Lower lobe of right lung (tissue), 2 donors: ENCODE measurements at places on chromosomes 16 and 17. TPM values are rescaled to one million over a fixed set of nuclear protein-coding genes. Genes with fewer than 3 reads are reported as not detected.

The KRTAP4-1 gene
- not detected for total RNA-seq

DNA sequence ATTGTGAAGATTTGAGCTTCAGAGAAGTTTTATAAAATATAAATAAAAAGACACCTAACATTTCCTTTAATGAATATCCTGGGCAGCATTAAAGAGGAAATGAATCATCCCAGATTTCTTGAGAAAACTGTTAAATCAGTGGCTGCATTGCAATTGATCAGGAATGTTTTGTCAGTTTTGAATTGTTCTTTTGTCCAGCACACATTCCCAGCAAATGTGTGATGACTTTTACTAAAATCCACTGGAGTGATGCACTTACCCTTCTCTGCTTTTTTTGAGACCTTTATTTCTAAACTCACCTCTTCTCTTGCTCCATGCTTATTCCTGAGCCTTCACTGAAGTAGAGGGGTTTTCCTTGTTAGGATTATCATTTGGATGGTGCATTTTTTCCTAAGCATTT is 1307.2 kb downstream of the CDH8 start:
- DNase-seq = no peak

- DNase-seq = peak; percentile 86
These were observed 47.0 kb upstream of the AMZ2 start for GRCh38 chr17:68200689-68201417.

- DNase-seq = no peak
These were observed 26.5 kb downstream of the KAT7 start for GRCh38 chr17:49814781-49815529.

GRCh38 chr16:27751233-27751632 is 201.3 kb downstream of the KATNIP start:
- peak; percentile 2 for DNase-seq

- DNase-seq = no peak
These were observed 15.3 kb upstream of the NPTX1 start for GRCh38 chr17:80491478-80492342.

DNA sequence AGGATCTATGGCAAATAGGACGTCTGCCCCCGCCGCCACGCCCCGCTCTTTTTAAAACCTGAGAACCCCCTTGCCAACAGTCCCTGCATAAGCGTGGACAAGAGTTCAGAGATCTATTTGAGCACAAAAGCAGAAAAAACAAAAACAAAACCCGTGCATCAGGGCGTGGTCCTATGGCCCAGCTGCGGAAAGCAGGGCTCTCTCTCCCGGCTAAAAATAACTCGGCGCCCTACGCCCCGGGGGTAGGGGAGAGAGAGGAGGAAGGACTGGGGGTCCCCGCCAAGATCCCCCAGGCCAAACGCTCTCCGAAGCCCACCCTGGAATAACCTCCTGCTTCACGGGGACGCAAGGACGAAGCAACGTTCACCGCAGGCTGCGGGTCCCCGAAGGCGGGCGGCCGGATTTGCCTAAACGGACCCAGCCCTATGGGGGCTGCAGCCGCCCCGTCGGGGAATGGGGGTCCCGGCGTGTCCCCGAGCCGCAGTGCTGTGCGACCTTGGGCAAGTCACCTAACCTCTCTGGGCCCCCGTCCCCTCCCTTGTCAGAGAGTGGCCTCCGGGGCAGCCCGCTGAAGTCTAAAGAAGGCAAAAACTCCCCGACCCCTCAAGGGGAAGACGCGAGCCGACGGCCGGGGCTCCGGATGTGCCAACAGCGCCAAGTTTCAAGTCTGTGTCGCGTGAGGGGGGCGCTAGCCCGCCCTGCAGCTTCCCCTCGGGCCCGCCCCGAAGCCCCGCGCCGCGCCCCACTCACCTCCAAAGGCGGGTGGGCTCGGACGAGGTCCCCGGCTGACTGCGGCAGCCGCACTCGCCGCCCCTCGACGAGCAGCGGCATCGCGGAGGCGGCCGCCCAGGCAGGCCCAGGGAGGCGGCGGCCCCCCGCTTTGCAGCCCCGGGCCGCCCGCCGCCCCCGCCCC is 477 bp downstream of the NTAN1 start:
- peak; percentile 71 for DNase-seq

DNA sequence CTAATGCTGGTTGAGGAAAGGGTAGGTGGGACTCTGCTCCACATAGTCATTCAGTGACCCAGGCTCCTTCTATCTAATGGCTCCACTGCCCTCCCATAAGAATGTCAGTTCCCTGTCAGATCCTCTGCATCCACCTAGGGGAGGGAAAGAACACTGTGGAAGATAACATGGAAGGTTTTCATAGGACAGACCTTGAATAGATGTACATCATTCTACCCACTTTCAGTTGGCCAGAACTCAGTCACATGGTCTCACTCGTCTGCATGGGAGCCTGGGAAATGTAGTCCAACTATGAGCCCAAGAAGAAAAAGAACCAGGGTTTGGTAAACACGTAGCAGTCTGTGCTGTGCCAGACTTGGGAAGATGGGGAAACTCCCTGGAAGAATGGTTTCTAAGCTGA is 27.1 kb upstream of the SCNN1B start:
- DNase-seq = no peak

GRCh38 chr16:8756755-8757154 is 40.7 kb downstream of the TMEM186 start:
- no peak for DNase-seq

The TNFRSF12A gene
- total RNA-seq = 28.8 TPM

GRCh38 chr16:57656342-57656955 is 11.7 kb upstream of the ADGRG3 start:
- DNase-seq = no peak

GRCh38 chr17:4229627-4230541 is 33.9 kb downstream of the ANKFY1 start:
- DNase-seq = no peak

GRCh38 chr16:9040800-9041412 is 50.5 kb upstream of the HAPSTR1 start:
- no peak for DNase-seq

DNA sequence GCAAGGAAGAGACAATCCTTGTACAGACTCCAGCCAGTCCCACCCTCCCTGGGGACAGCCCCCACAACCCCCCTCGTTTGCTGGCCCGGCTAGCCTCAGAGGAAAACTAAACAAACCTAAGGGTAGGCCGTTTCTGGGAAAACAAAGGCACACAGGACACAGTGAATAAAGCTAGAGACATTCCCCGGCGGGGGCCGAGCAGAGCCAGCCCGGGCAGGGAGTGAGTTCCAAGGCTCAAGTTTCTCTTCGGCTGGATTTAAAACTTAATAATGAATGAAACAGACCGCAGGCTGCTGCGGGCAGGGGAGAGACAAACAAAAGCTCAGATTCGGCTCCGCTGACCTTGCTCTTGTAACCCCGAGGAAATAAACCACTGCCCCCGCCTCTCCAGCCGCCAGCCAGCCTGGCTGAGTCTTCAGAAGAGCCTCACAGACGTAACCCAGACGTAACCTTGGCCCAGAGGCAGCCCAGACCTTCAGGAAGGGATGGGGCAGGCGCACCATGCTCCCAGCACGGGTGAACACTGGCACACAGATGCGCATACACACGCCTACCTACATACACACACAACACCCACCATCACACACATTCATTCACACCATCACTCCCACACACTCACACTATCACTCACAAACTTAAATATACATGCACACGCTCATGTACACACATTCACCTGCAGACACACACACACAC is 216.0 kb downstream of the ZNF423 start:
- no peak for DNase-seq

GRCh38 chr16:50517450-50518252 is 30.5 kb upstream of the NKD1 start:
- DNase-seq = no peak

The HAGHL gene
- 15.6 TPM for total RNA-seq

DNA sequence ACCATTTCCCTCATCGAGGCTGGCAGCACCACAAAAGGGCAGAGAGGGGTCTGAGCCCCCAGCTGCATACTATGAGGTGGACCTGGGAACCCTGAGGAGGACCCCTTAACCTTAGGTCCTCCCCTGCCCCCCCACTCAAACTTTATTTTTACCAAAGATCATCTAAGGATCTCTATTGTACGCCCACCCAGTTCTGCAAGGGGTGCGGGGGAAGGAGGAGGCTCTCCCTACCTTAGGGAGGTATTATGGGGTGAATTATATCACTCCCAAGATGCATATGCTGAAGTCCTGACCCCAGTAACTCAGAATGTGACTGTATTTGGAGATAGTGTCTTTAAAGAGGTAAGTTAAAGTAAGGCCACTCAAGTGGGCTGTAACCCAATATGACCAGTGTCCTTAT is 26.8 kb upstream of the EMP2 start:
- DNase-seq = no peak

GRCh38 chr16:22648141-22648540 is 137.4 kb downstream of the NPIPB5 start:
- no peak for DNase-seq

GRCh38 chr17:50892101-50892776 is 26.1 kb upstream of the TOB1 start:
- no peak for DNase-seq

The OR3A3 gene
- total RNA-seq = not detected

DNA sequence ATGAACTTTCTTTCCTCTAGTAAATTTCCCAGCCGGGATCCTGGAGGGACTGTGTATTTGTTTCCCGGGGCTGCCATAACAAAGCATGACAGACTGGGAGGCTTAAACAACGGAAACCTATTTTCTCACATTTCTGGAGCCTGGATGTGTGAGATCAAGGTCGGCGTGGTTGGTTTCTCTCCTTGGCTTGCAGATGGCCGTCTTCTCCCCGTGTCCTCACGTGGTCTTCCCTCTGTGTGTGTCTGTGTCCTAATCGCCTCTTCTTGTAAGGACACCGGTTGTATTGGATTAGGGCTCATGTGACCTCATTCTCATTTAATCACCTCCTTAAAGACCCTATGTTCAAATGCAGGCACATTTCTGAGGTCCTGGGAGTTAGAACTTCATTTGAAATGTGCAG is 22.0 kb upstream of the USP10 start:
- DNase-seq = no peak

DNA sequence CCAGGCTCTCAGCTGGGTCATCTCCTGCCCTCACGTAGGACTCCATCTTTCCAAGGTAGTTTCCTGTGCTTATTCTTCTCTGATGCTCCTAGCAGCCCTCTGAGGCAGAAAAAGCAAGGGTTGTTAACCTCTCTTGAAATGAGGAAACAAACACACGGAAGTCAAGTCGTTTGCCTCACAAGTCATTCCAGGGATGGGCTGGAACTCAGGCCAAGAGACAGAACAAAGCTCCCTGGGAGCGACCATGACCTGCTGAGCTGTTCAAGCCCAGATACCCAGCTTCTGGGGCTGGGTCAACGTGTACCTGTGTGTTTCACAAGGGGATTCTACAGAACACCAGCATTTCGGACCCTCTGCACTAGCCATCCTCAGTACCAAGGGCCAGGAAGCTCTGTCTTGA is 28.1 kb downstream of the SRL start:
- no peak for DNase-seq

GRCh38 chr17:68197091-68197996 is 50.5 kb upstream of the AMZ2 start:
- no peak for DNase-seq

GRCh38 chr16:82776470-82777146 is 149.8 kb downstream of the CDH13 start:
- DNase-seq = no peak

- DNase-seq = no peak
These were observed 13.8 kb upstream of the MC1R start for GRCh38 chr16:89904606-89905510.

DNA sequence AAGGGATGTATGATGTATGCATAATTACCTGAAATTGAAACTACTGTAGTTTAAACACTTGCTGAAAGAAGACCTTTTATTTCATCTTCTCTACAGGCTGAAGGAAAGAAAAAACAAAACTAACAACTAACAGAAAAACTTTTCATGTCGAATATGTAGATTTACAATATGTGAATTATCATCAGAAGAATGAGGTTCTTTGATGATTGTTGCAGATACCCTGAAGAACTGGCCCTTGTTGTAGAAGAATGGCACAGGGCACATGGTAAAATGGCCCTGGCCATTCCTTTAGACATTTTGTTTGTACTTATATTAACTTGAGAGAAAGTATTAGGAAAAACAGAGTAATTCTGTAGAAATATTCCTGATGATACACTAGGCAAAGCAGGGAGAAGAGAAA is 443.8 kb downstream of the MAF start:
- DNase-seq = no peak

DNA sequence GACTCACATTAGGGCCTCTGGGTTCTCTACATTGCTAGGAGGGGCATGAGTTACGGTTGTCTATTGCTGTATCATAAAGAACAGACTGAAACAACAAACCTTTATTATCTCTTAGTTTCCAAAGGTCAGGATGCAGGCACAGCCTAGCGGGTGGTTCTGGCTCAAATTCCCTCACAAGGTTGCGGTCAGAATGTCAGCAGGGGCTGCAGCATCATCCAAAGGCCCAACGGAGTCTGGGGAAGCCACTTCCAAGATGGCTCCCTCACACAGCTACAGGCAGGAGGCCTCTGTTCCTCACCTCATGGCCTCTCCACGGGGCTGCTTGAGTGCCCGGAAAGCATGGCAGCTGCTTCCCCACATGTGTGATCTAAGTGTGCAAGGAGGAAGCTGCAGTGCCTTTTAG is 29.6 kb upstream of the ZFPM1 start:
- no peak for DNase-seq

DNA sequence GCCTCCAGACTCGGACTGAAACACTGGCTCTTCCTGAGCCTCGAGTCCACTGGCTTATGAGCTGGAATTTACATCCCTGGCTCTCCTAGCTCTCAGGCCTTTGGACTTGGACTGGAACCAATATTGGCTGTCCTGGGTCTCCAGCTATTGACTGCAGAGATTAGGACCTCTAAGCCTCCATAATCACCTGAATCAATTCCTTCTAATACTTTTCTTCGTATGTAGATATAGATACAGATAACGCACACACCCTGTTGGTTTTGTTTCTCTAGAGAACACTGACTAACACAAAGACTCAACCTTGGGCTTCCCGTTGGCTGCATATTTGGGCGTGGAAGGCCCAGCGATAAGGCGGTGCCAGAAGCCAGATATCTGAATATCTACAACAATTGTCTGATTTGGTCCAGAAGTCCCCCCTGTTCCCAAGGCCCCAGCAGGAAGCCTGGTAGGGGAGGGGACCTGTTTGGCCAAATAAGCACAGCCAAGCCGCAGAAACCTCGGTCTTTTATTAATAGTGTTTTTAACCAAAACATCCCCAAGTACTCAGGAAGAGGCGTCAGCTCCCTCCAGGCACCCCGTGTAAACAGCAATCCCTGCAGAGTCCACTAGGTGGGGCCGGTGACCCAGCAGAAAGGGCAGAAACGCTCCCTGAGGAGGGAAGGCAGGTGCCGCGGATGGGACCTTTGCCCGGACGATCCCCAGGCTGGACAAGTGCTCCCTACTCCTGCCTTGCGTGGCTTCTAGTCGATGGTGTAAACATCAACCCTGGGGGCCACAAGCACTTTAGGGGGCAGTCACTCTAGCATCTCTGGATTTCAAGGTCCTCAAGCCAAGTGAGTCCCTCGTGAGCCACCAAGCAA is 57.0 kb downstream of the ABR start:
- DNase-seq = peak; percentile 86

The PMM2 gene
- 39.3 TPM for total RNA-seq

The G6PC1 gene
- total RNA-seq = not detected
